Mammary epithelial cell (primary cell): ENCODE measurements at places on chromosomes 7 and 10. TPM values are rescaled to one million over a fixed set of nuclear protein-coding genes. Genes with fewer than 3 reads are reported as not detected.

DNA sequence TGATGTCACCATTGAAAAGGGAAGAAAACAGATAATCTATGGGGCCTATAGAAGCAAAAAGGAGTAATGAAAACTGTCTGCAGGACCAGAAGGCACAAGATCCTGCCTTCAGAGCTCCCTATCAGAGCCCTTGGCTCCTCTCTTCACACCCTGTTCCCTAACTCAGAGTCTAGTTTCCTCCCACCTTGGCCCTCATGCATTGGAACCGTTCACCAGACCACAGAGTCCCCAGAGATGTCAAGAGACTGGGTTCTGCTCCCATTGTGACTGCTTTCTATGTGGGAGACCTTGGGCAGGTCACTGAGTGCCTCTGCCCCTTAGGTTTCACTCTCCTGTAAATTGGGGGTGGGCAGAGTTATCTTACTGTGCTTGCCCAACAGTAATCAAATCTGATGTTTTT is 80.1 kb upstream of the RPA3 start:
- no peak for DNase-seq

The ADARB2 gene
- not detected for polyA plus RNA-seq

DNA sequence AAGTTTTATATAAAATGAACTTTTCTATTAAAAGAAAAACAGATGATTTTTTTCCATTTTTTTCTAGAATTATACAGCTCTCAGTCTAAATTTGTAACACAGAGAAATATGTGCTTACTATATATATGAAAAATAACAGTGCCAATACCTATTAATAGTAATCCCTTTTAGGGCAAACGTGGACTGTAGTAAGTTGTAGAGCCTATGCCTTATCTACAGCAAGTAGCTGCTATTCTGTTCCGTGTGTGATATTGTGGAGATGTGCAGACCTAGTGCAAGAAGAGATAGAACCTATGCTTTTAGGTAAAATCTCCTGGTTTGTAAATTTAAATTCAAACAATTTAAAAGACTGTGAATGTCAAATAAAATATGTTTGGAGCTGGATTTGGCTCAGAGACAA is 72.9 kb downstream of the FAS start:
- DNase-seq, result no peak

The FAM25A gene
- 5.8 TPM for polyA plus RNA-seq

- peak; percentile 74 for DNase-seq
Observed at GRCh38 chr7:120402079-120402767, 129.2 kb downstream of the KCND2 start.

DNA sequence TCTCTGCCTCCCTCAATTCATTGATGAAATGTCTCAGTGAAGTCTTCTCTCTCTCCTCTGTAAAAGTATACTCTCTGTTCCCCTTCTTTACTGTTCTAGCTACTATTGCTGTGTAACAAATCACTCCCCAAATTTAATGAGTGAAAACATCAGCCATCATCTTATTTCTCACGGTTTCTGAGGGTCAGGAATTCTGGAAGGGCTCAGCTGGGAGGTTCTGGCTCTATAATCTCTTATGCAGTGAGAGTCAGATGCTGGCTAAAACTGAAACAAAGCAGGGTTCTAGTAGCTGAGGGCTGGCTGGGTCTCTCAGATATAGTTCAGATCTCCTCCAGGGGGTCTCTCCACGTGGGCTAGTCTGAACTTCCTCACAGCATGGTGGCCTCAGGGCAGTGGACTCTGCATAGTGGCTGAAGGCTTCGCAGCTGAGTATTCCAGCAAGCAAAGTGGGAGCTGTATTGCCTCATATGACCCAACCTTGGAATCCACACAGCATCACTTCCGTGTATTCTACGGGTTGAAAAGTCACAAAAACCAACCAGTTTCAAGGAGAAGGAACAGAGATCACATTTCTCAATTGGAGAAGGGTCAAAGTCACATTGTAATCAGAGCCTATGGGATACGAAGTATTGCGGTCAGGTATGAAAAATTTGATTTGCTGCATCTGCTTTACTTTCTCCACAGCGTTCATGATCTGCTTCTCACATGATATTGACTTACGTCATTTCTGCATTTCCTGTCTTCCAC is 74.8 kb upstream of the ATRNL1 start:
- no peak for DNase-seq

DNA sequence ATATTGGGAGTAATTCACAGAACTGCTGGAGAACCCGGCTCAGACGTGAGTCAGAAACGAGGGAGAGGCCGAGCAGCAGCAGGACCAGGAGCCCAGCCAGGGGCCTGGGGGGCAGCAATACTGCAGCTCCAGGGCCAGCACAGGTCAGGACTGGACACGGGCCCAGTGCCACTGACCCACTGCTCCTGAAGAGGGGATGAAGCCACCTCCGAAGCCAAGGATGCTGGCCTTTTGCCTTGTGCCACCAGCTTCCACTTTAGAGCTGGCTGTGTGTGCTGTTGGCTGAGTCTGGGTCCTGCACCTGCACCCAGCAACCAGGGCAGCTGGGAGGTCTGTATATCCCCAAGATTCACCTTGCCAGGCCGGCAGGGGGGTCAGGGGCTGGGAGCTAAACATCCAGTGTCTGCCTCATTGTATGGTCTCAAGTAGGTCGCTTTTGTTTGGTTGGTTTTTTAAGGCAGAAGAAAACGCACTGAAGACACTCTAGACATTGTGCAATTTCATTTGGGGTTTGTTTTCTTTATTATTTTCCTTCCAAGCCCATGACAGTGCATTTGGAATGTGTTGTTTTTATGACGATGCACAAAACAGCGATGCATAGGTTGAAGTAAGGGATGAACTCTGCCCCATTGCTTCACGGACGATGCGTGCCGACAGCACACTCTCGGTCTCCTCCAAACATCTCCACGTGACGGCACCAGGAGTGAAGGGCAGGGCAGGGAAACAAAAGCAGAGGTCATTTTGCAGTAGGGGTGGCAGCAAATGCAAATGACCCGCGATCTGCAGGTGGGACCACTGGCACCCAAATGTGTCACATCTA is 27.7 kb upstream of the INSIG1 start:
- no peak for DNase-seq

- DNase-seq, result no peak
Observed at GRCh38 chr10:113997428-113997827, 46.2 kb upstream of the ADRB1 start.

- peak; percentile 87 for DNase-seq
Observed at GRCh38 chr10:69065406-69066361, 22.2 kb upstream of the SRGN start.

GRCh38 chr10:119104654-119105015 is 722 bp downstream of the DENND10 start:
- peak; percentile 13 for DNase-seq

The RGR gene
- not detected for polyA plus RNA-seq

The PLAU gene
- 269 TPM for polyA plus RNA-seq

The INPP5F gene
- polyA plus RNA-seq, result 9.8 TPM

DNA sequence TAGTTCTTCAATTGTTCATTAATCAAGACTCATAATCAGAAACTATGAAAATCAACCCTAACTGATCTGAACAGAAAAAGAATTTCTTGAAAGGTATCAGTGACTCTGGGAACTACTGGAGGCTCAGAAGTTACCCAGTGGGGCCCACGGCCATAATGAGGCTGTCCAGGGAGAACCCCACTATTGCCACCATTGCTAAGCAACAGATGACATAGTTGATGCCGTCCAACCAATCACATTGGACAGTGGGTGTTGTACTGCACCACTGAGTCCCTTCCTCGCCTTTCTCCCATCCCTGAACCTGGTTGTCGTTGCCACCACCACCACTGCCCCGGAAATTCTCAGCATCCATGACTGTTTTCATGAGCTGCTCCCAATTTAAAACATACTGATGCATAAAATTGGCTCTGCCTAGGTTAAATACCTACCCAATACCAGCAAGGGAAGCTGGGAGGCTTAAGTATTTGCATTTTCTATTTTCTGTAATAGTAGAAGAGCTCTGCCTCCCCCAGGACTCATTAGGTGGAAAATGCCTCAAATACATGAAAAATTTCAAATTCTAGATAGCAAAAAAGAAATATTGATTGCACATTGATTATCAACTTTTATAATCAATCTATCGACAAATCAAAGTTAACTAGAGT is 26.7 kb upstream of the USP6NL start:
- DNase-seq, result no peak

DNA sequence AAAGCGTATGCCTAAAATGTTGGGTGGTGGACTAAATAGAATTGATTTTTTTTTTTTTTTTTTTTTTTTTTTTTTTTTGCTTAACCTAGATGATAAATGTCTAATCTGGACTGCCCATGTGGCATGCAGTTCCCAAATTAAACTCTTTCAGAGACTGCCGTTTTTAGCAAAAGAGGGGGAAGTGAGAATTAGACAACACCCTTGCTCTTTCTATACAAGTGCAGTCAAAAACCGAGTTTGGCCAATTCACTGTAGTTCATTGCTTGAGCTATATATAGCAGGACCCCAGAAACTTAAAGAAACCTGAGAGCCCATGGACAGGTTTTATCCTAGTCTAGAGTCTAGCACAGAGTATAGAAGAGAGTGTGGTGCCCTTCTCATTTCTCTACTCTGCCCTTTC is 141.9 kb downstream of the GRM3 start:
- DNase-seq, result no peak

DNA sequence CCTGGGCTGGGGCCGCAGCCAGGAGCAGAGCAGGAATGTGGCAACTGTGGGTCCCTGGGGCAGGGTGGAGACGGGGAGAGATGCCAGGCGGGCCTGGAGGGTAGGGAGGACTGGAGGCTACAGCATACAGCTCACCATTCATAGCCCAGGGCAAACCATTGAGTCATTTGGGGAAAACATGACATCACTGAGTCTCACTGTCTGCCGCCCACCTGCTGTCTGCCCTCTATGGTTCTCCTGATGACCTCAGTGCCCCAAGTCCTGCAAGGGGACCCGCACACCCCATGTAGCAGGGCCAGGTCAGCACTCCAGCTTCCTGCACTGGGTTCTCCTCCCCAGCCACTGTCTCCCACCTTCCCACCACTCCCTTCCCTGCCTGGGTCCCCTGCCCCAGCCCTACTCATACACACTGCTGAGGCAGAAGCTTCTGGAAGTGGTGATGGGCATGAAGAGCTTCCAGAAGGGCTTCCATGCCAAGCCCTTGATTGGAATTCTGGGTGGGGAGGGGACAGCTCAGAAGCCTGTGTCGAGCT is 10.4 kb downstream of the CHST3 start:
- DNase-seq, result peak; percentile 92

DNA sequence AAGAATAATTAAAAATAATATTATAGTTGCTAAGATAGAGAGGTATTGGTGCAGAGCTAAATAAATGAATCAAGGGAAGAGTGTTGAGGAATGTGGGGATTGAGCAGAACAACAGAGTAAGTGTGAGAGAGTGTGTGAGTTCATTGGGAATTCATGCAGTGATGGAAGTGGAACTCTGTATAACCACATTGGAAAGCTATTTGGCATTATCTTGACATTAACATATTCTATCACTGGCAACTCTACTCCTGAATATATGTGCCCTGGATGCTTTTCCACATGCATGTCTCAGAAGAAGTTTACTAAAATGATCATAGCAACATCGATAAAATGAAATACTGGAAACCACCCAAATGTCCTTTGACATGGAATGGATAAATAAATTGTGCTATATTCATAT is 164.1 kb downstream of the SEMA3E start:
- no peak for DNase-seq

The ADCY1 gene
- 4.2 TPM for polyA plus RNA-seq

GRCh38 chr7:68936471-68937035 is 661.7 kb upstream of the AUTS2 start:
- DNase-seq, result no peak

The NPTX2 gene
- polyA plus RNA-seq, result 0.01 TPM

The RAMP3 gene
- polyA plus RNA-seq, result not detected

GRCh38 chr7:821688-822087 is 10.6 kb upstream of the SUN1 start:
- DNase-seq, result peak; percentile 40

GRCh38 chr10:112404617-112405016 is 30.7 kb downstream of the ACSL5 start:
- DNase-seq, result peak; percentile 17
